ENCODE measurements at places on chromosomes 13 and 19.

GRCh38 chr13:61144301-61144700 is 271.3 kb downstream of the PCDH20 start:
- DNase-seq: no peak

GRCh38 chr13:77506874-77507273 is 28.6 kb upstream of the SCEL start:
- no peak for DNase-seq

GRCh38 chr19:55947532-55947931 is at the start of gene NLRP8:
Gene NLRP8, plus strand, starts transcription at chr19:55947832.
- DNase-seq: no peak

DNA sequence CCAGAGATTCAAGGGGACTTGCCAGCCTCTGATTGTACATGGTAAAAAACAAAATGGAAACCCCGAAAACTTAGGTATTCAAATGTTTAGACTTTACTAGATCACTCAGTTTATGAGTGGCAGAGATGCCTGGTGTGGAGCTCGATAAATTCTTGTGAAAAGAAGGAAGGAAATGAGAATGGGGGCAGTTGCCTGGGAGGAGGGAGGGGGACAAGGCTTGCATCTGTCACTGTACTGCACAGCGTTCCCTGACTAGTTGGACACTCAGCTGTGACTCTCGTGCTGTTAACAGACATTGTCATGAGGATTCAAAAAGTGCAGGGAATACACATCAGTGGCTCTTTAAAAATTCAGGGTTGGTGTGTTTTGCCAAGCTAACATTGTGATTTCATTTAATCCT is 232.9 kb downstream of the ZIC5 start:
- no peak for DNase-seq

- peak; percentile 45 for DNase-seq
Observed at GRCh38 chr13:82370316-82370715, 1512.0 kb downstream of the SLITRK1 start.

Measured in iris pigment epithelial cell (primary cell).